ENCODE measurements at places on chromosomes 6 and 20. TPM values are rescaled to one million over a fixed set of nuclear protein-coding genes. Genes with fewer than 3 reads are reported as not detected.

- no peaks in the 10 kb centered on the region for H3K36me3 ChIP-seq
- H3K4me1 ChIP-seq = peaks cover 17% of the 10 kb centered on the region
- peak overlapping the region; percentile 76 for H3K27ac ChIP-seq
- no peak for DNase-seq
- peaks cover 12% of the 10 kb centered on the region for H3K27me3 ChIP-seq
Observed at GRCh38 chr20:31870726-31871617, 538 bp downstream of the TTLL9 start.

- H3K27ac ChIP-seq = peak overlapping the region; percentile 38
- H3K36me3 ChIP-seq = peaks cover 20% of the 10 kb centered on the region
- H3K4me3 ChIP-seq = no peak overlapping the region
- peaks cover 28% of the 10 kb centered on the region for H3K4me1 ChIP-seq
- no peak for DNase-seq
Observed at GRCh38 chr20:63681609-63682142, 14.8 kb upstream of the TNFRSF6B start.

DNA sequence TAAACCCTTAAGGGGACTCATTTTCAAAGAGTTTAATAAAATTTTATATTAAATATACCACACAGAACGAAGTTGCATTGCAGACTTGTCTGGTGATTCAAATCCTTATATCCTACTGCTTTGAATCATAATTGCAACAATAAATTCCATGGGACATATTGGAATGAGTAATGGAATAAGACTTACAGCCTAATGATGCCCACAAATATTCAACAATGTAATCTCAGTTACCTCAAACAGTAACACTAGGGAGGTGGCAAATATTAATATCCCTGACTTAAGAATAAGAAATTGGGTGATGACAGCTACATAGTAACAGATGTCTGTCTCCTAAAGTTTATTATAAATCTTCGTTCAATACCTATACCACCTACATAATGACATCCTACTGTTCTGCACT lies 52.6 kb downstream of the BMP5 start:
- H3K36me3 ChIP-seq = no peaks in the 10 kb centered on the region
- H3K4me1 ChIP-seq = no peaks in the 10 kb centered on the region
- no peak for DNase-seq
- H3K27me3 ChIP-seq = no peaks in the 10 kb centered on the region
- no peak overlapping the region for H3K4me3 ChIP-seq

GRCh38 chr6:90393232-90393884 lies 96.7 kb upstream of the BACH2 start:
- no peaks in the 10 kb centered on the region for H3K4me1 ChIP-seq
- H3K4me3 ChIP-seq = no peak overlapping the region
- H3K27ac ChIP-seq = no peak overlapping the region
- no peak for DNase-seq
- H3K27me3 ChIP-seq = no peaks in the 10 kb centered on the region
- no peaks in the 10 kb centered on the region for H3K36me3 ChIP-seq

Gene C6orf118
- total RNA-seq = 18.9 TPM

All from upper lobe of left lung (tissue), 6 donors.